ENCODE measurements at places on chromosomes 5 and 9.

- no peak for DNase-seq
These were observed 229.4 kb downstream of the FSTL4 start for GRCh38 chr5:133382661-133383579.

- DNase-seq: peak; percentile 23
These were observed 621 bp downstream of the NR6A1 start for GRCh38 chr9:124770359-124771020.

GRCh38 chr5:159195775-159196174 is 13.6 kb downstream of the RNF145 start:
- DNase-seq: no peak

GRCh38 chr5:135102716-135103574 is 68.9 kb upstream of the PITX1 start:
- DNase-seq: no peak

DNA sequence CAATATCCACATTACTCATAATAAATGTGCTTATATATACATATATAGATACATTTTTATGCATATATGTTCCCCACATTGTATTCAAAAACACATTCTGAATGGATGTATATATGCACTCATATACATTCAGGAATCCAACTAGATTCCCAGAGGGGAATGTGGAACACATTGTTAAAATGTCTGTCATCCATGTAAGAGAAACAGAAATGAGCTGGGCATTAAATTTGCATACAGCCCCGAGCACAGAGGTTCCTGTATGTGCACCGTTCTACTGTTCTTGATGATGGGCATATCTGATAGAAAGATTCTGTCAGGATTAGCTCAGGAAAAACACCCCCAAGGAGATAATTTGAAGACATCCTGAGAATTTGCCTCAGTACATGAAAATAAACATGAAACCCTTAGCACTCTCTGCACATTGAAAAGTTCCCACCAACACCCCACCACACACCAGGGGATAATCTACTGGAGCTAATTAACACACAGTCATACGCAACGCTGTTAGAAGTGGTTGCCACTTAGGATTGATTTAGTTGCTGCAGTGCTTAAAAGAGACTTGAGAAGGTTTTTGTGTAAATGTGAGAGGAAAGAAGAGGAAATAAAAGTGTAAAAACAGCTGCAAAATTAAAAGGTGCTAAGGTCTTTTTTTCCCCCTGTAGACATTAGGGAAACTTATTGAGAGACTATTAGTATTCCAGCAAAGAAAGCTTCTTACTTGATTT is 223.3 kb downstream of the SLF1 start:
- DNase-seq: no peak

GRCh38 chr9:12811935-12812334 is 37.1 kb downstream of the LURAP1L start:
- DNase-seq: no peak

GRCh38 chr5:59040024-59040803 is 457.3 kb downstream of the RAB3C start:
- no peak for DNase-seq

Measured in stimulated activated CD4-positive, alpha-beta T cell treated with anti-CD3 and anti-CD28 coated beads, Interleukin-1b, Interleukin-23, amount 100 ng/mL, for 48 hours (primary cell).